ENCODE measurements at places on chromosomes 6 and 20.

GRCh38 chr6:71982389-71982788 is 96.0 kb downstream of the RIMS1 start:
- DNase-seq: no peak

- no peak for DNase-seq
Measured at GRCh38 chr20:7113577-7114466, 346.3 kb downstream of the BMP2 start.

- DNase-seq: no peak
Measured at GRCh38 chr6:39050453-39051112, 2.0 kb downstream of the GLP1R start.

- DNase-seq: no peak
Measured at GRCh38 chr20:635028-635892, 17.7 kb downstream of the SRXN1 start.

GRCh38 chr6:43608807-43609206 is 20.3 kb downstream of the GTPBP2 start:
- DNase-seq: no peak

DNA sequence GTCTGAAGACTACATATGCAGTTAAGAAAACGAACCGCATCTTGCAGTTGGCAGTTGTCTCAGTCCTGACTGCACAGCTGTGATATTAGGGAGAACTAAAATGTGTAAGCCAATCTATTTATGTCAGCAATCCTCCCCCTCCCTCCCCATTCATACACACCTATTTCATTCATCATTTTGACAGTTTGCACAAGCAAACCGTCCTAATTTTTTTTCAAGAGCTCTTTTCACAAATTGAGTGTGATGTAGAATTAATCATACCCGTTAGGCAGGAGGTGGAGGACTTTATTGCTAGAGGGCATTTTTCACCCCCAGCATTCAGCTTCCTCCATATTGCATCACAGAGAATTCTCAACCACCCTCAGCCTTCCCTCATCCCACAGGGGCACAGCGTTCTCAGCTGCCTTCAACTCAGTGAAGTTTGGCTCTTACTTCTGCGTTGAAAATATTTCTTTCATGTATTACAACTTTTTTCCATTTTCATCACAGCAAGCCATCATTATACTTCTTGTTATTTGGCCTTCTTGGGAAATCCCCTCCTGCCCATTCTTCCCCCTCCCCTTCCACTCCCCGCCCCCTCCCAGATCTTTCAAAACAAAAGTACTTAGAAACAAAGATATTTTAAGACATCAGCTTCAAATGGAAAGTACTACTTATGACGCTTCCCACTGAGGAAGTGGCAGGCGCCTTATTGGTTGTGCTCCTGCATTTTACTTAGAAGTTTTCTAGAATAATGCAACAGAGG is 37.5 kb downstream of the NOX3 start:
- peak; percentile 58 for DNase-seq

All from stimulated activated CD4-positive, alpha-beta T cell treated with anti-CD3 and anti-CD28 coated beads, Interleukin-12 subunit alpha, Interleukin-12 subunit beta, amount 100 ng/mL, for 24 hours (primary cell).